ENCODE measurements at places on chromosomes 16 and 17.
A peak's percentile ranks its signal among the peaks of the same experiment; 100 is the strongest.

DNA sequence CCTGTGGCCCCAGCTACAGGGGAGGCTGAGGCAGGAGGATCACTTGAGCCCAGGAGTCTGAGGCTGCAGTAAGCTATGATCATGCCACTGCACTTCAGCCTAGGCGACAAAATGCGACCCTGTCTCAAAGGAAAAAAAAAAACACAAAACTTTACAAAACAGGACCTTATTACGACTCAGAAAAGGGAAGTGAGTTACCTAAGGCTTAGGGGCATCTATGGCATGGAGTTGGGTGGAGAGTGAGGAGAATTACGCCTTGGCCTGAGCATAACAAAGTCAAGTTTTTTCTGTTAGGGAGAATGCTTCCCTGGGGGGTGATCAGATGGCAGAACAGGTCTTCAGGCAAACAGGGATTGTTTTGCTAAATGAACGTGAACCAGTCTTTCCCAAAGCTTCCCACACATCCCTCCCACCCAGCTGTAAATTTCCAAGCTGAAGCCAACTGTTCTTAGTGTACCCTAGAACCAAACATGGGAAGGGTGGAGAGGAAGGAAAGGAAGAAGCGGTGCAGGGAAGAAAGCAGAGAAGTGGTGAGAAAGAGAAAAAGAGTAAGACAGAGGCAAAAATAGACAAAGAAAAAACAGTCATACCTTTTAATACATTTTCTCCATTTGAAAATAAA is 24.6 kb upstream of the TNRC6C start:
- DNase-seq: peak; percentile 24

- no peak for DNase-seq
Measured at GRCh38 chr17:61568219-61569072, 22.6 kb downstream of the NACA2 start.

DNA sequence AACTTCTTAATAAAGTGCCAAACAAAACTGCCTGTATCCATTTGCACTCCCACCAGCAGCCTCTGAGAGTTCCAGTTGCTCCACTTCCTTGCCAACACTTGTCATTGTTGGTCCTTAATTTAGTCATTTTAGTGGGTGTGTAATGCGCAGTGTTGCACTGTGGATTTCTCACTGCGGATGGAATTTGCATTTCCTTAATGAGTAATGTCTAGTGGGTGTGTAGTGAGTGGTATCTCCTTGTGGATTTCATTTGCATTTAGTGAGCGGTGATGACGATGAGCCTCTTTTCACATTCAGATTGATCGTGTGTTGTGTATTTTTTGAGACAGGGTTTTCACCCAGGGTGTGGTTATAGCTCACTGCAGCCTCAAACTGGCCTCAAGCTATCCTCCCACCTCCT is 4.1 kb upstream of the MSLN start:
- DNase-seq: no peak

GRCh38 chr16:47644166-47644565 is 183.0 kb downstream of the PHKB start:
- DNase-seq: no peak

GRCh38 chr17:40056379-40057015 is 2.3 kb upstream of the MED24 start:
- peak; percentile 23 for DNase-seq

- no peak for DNase-seq
Measured at GRCh38 chr16:56871172-56871593, 6.2 kb downstream of the SLC12A3 start.

DNA sequence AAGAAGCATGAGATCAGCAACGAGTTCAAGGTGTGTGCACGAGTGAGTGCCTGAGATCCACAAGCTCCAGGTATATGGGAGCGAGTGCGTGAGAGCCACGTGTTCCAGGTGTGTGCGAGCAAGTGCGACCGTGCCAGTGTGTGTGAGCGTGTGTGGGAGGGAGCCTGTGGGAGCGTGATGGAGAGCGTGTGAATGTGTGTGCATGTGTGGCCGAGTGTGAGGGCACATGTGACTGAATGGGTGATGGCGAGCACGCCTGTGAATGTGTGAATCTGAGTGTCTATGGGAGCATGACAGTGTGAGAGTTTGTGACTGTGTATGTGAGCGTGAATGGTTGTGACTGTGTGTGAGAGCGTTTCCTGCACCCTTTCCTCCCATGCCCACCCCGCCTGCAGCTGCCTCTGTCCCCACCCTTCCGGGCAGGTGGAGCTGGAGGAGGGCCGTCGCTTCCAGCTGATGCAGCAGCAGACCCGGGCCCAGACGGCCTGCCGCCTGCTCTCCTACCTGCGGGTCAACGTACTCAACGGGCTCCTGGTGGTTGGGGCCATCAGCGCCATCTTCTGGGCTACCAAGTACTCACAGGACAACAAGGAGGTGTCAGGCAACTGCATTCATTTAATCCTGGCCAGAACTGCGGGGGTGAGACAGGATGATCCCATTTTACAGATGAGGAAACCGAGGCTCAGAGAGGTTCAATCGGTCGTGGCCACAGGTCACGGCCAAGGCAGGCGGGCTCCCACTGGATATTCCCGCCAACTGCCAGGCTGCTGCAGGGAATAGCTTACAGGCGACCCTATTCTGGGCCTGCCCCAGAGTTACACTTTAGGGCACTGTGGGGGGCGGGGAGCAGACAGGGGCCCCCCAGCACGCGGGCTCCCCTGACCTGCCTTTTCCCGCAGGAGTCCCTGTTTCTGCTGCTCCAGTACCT is 3.7 kb downstream of the TMC8 start:
- no peak for DNase-seq

DNA sequence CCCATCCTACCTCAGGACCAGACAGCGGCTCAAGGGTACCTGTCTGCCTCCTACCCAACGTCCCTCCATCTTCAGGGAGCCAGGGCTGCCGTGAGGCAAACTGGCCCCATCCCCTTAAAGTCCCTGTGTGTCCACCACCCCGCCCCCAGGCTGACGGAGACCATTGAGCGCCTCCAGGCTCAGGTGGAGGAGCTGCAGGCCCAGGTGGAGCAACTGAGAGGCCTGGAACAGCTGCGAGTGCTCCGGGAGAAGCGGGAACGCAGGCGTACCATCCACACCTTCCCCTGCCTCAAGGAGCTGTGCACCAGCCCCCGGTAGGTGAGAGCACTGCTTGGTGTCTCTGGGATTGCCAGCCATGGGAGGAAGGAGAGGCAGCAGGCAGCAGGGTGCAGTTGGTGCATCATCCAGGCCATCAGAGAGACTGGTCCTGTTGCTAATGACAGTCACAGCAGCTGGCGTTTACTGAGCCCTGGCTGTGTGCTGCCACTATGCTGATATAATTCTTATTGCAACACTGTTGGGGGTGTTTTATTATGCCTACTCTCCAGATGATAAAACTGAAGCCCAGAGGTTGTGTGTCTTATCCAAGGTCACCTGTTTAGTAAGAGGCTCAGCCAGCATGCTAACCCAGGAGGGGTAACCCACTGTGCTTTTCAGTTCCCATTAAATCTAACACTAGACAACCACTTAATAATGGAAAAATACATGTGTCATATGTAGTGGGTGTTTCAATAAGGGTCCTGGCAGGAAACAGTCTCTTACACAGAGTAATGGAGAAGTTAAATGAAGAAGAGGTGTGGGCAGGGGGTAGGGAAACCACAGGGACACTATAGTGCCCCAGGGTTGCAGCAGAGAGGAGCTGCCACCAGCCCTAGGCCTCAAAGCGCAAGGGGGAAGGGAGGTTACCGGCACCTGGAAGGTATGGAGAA is 10.3 kb upstream of the MRPL58 start:
- DNase-seq: no peak

GRCh38 chr17:61144617-61145564 is 254.8 kb upstream of the TBX2 start:
- DNase-seq: no peak

DNA sequence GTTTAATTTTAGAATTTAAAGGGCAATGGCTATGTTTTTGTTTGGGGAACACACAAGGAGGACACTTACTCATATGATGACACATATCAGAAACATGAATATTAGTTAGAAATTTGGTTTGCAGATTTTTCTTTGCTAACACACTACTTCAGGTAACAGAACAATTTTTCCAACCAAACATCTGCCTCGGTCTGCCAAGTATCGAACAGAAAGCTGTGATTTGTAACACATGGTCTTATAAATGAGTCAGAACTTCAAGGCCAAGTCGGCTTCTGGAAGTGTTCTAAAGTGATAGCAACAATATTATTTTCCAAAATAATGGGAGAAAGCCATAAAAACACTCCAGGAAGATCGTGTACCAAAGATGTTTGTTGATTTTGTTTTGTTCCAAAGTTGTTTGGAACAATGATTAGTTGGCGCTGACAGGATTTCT is 75.9 kb upstream of the PMFBP1 start:
- DNase-seq: no peak

DNA sequence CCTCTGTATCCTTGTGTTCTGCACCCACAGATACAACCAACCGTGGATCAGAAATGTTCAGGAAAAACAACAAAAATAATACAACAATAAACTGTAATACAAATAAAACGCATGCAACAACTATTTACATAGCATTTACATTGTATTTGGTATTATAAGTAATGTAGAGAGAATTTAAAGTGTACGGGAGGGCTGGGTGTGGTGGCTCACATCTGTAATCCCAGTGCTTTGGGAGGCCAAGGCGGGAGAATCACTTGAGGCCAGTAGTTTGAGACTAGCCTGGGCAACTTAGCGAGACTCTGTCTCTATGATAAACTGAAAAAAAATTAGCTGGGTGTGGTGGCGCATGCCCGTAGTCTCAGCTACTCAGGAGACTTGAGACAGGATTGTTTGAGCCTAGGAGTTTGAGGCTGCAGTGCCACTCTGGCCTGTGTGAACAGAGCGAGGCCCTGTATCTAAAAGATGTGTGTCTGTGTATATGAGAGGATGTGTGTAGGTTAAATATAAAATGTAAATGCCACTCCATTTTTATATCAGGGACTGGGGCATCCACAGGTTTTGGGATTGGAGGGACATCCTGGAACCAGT is 13.3 kb downstream of the SEC14L1 start:
- DNase-seq: no peak

GRCh38 chr17:63086483-63087185 is 120.6 kb downstream of the TANC2 start:
- no peak for DNase-seq

DNA sequence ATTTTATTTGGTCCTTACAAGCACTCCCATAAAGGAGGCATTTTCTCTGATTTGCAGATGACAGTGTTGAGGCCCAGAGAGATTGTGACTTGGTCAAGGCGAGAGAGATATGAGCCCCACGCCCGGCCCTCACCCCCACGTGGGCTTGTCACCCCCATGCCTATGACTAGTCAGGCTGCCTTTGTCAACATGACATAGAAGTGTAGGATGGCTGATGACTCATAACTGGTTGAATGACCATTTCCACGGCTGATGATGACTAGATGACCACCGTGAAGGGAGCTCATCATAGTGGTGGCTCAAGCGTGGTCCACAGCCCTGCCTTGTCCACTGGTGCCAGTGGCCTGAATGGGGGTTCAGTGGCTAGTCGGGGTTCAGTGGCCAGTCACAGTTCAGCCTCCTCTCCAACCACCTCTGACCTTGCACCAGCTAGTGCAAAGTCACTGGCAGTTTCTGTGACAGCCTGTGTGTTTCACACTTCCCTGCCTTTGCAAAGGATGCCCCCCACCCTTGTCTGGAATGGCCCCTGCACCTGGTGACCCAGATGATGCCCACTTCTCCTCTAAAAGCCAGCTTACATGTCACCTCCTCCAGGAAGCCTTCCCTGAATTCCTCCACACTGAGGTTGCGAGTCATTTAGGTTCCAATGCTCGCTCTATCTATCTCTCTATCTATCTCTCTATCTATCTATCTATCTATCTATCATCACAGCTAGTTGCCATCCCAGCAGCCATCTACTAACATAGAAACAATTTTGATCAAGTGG is 3.8 kb upstream of the WSCD1 start:
- no peak for DNase-seq

DNA sequence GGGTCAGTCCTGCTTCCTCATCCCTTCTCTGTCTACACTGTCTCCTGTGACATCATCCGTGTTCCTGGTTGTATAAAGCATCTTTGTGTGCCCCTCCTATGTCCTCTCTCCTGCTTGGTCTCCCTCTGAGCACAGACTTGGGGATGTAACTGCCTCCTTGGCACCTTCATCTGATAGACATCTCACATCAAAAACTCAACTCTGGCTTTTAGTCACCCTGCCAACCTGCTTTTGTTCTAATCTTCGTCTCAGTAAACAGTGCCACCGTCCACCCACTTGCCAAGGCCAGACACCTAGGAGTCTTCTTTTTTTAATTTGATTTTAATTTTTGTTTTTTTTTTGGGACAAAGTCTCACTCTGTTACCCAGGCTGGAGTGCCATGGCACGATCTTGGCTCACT is 16.9 kb upstream of the KSR1 start:
- DNase-seq: no peak

DNA sequence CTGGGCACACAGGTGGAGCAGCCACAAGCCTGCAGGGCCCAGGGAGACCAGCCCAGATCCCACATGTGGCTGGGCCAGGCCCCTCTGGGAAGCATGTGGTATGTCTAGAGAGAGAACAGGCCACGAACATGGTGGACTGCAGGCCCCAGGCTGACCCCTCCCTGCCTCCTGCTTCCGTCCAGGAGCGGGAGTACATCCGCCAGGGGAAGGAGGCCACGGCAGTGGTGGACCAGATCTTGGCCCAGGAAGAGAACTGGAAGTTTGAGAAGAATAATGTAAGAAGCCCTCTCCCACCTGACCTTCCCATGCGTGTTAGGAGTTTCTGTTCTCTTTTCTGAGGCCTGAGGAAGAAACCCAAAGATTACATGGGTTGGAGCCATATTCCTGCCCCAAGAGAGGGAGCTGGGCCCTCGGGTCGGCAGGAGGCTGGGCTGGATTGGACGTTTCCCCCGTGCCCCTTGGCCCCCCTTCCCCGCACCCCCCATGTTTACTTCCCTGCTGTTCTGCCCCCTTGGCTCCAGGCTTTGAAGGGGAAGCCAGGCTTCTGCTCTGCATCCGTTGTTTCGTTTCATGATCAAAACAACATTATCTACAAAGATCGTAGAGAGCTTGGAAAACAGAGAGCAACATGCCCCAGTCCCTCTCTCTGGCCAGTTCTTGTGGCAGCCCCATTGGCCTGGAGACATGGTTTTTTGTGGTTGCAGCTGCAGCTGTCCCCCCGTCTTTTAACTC is 5.7 kb upstream of the TCAP start:
- no peak for DNase-seq

GRCh38 chr17:57892820-57893595 is 43.2 kb upstream of the MRPS23 start:
- DNase-seq: no peak

DNA sequence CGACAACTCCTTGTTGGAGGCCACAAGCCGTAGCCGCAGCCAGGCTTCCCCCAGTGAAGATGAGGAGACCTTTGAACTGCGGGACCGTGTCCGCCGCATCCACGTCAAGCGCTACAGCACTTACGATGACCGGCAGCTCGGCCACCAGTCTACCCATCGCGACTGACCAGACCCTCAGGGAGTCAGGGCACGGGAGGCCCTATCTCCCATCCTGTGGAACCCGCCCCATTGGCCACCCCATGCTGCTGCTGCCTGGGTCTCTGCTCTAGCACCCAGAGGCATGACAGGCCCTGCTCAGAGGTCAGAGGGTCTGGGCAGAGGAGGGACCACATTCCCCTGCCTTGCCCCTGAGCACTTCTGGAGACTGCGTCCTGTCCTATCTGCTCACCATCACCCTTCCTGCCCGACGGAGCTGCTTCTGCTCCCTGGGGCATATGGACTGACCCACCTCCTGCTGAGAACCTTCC is 8.9 kb downstream of the TNFAIP1 start:
- DNase-seq: no peak

Measured in NCI-H2171 (cell line).